ENCODE measurements at places on chromosomes 13 and 19.

- no peak for DNase-seq
Measured at GRCh38 chr13:35621989-35622388, 145.5 kb upstream of the MAB21L1 start.

DNA sequence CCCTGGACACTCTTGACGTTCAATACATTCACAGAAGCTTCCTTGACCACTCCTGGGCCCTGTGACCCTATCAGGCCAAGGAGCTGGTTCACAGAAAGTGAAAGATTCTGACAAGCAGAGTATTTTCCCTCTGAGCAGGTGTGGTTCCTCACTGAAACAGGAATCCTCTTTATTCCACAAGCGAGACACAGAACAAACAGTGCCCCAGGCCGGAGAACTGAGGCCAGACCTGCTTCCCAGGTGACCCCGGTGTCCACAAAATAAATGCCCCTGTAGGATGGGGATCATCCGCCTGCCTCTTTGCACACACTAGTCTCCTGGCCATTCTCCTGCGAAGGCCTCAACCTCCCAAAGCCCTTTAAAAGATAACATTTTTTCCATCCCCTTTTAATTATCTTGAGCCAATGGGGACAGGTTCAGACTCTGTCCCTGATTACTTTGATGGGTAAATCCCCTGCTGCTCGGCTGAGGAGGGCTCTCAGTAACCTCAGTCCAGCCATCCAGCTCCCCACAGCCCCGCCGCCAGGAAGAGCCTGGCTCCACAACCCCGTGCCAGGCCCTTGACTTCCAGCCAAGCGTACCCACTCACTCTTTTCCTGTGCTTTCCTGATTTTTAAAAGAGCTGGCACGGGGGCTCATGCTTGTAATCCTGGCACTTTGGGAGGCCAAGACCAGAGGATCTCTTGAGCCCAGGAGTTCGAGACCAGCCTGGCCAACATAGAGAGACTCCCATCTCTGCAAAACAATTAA, 129.1 kb downstream of the FOXO1 start:
- DNase-seq = no peak

- DNase-seq = no peak
Measured at GRCh38 chr19:50365434-50366306, at the start of gene NAPSA. Gene NAPSA, minus strand, starts transcription at chr19:50365639. Its CDS starts 18 bp downstream, at chr19:50365621.

- DNase-seq = no peak
Measured at GRCh38 chr13:98475522-98475921, 101.4 kb downstream of the STK24 start.

- peak; percentile 87 for DNase-seq
Measured at GRCh38 chr19:52397310-52398080, at the start of gene ZNF528. Gene ZNF528, plus strand, starts transcription at chr19:52397849. Its CDS starts 4,165 bp downstream, at chr19:52402014.

DNA sequence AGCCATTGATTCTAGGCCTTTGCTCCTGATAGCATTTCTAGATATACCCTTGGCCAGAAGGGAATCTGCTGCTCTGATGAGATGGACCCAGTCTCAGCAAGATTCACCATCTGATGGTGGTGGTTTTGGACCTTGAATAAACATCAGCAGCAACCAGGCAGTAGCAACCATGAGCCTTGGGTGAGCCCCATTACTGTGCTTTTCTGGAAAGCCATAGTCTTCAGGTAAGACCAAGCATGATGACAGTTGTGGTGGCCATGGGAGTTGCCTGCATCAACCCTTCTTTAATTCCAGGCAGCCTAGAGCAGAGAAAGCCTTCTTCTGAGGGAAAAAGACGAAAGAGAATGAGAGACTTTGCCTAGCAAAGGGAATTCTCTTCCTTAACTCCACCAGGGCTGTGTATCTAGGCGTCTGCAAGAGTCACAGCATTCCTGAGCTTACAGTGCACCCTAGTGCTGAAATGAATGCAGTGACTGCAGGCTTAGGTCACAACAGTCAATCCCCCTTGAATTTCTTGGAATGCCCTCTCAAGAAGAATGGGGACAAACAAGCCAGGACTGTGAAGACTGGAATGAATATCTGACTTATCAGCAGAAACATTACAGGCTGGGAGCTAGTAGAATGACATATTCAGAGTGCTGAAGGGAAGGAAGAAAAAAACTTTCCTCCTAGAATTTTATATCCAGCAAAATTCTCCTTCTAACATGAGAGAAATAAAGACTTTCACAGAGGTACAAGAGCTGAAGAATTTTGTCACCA, 942.4 kb upstream of the PCDH20 start:
- DNase-seq = peak; percentile 62

- DNase-seq = no peak
Measured at GRCh38 chr19:54523403-54523802, 20.8 kb downstream of the LAIR2 start.

DNA sequence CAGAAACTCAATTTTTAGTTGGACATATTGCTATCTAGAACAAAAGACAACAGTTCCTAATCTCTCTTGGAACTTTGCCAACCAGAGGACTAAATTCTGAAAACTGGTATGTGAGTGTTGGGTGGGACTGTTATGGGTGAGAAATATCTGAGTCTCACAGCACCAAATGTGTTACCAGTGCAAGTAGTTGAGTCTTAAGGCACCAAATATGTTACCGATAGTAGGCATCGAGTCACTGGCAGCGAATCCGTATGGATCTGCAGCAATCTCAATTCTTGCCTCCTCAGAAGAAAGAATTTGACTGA, 575.2 kb downstream of the DACH1 start:
- DNase-seq = no peak

DNA sequence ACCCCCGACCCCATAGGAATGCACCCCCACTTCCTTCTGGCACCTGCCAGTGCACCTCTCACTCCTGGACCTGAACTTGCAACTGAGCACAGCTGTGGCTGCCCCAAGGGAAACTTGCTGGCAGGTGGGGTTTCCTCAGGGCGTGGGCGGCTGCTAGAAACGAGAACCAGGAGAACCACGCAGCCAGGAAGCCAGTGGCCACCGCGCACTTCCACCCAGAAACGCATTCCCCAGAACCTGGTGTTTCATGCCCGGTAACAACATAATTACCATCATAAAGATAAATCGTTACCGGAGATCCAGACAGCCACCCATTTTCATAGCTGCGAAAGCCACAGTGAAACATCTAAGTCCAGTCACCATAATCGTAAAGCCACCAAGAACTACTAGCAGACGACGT, 75.2 kb upstream of the C13orf46 start:
- no peak for DNase-seq

DNA sequence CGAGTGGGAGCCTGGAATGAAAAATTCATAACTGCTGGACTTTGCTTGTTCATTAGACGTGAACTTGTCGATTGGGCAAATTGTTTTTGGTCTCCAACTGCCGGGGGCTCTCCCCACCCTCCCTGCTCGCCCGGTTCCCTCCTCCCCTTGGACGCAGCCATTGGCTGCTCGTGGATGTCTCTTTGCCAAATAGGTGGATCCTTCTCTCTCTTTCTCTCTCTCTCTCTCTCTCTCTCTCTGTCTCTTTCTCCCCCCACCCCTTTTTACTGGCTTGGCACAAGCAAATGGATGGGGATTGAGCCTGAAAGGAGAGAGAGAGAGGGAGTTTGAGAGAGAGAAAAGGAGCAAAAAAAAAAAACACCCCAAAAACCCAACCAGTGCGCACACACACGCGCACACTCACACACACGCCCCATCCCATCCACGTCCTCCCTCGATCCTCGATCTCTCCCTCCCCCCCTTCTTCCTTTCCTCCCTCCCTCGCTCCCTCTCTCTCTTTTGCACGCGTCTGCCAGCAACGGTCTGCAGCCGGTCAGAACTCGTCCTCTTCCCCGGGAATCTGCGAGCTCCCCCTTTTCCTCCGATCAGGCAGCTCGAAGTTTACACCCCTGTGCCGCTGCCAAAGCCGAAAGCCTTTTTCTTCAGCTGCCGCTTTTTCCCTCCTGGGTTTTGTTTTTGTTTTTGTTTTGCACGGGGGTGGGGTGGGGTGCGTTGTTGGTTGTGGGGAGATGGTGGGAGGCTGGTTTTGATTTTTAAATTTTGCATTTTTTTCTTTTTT, 27.8 kb downstream of the NFIX start:
- DNase-seq = peak; percentile 80

GRCh38 chr13:111469916-111470506, 149.6 kb downstream of the TEX29 start:
- no peak for DNase-seq

DNA sequence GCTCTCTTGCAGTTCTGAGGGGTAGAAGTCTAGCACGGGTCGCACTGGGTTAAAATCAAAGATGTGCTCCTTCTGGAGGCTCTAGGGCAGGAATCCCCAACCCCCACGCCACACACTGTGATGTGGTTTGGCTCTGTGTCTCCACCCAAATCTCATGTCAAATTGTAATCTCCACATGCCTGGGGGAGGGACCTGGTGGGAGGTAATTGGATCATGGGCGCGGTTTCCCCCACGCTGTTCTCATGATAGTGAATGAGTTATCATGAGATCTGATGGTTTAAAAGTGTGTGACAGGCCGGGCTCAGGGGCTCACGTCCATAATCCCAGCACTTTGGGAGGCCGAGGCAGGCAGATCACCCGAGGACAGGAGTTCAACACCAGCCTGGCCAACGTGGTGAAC, 26.6 kb upstream of the CALM3 start:
- no peak for DNase-seq

- DNase-seq = no peak
Measured at GRCh38 chr13:30312904-30313303, 5.6 kb upstream of the KATNAL1 start.

DNA sequence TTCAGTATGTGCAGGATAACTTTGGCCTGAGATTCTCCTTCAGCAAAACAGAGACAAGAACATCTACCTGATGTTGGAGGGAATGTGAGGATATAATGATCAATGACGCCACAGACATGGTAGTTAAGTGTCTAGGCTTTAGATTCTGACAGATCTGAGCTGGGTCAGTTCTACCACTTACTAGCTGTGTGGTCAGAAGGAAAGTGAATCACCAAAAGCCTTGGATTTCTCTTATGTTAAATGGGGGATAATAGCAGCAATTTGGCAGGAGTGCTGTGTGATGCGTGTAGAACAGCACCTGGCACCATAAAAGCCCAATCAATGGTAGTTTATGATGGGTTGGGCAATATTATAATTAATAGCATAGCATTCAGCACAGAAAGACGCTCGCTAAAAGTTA, 41.7 kb downstream of the RXFP2 start:
- DNase-seq = peak; percentile 64

Data from NCI-H1105 treated with DMSO at 0.1 percent for 48 hours (cell line).